RWPE2 (cell line): ENCODE measurements at places on chromosomes 1 and 21.
A peak's percentile ranks its signal among the peaks of the same experiment; 100 is the strongest.

DNA sequence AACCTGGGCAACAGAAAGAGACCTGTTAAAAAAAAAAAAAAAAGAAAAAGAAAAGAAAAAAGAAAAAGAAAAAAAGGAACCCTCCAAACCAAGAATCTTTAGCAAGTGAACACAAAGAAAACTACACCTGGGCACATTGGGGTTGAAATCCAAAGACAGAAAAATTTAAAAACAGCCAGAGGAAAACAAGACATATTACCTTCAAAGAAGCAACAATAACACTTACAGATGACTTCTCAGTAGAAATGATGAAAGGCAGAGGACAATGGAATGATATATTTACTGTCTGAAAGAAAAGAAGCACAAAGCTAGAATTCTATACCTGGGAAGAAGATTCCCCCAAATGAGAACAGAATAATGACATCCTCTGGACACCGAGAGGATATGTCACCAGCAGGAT is 2.7 kb upstream of the KRTAP10-1 start:
- DNase-seq = no peak

- no peak for DNase-seq
Measured at GRCh38 chr1:50917138-50918137, 42.6 kb downstream of the FAF1 start.

DNA sequence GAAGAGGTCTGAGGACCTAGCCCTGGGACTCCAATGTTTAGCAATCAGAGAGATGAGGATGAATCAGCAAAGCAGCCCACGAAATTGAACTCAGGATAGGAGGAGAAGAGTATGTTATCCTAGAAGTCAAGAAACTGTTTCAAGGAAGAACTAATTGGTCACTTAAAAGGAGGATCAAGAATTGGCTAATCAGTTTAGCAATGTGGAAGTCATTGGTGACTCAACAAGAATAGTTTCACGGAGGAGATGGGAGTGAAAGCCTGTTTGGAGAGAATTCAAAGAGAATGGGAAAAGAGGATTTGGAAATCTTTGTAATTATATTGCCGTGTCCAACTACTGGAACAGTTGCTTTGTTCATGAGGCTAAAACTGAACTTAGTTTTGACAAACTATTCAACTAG is 7.4 kb downstream of the HMCN1 start:
- DNase-seq = no peak

DNA sequence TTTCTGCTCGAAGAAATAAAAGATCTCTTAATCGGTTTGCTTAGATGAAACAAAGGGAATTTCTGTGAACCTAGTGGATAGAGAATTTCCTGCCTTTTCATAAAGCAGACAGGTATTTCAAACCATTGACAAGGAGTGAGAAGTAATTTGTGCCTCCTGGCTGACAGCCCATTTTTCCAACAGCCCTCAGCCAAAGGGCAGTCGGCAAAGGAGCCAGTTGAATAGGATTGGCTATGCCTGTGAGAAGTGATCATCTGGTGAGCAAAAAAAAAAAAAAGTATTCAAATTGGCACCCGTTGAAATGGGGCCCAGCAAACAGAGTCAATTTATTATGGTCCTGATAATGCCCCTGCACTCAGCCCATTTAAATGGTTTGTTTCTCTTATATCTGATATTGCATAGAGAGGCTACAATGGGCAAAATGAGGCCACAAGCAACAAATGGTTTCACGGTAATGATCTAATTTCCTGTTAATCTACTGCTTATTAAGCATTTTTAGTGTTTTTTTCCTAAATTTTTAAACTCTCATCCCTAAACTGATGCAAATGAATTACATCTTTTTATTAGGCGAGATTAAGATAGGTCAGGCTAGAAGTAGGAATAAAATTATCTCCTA is 477.5 kb downstream of the NUF2 start:
- DNase-seq = no peak

- DNase-seq = no peak
Measured at GRCh38 chr1:42506576-42506975, 43.5 kb downstream of the CCDC30 start.

DNA sequence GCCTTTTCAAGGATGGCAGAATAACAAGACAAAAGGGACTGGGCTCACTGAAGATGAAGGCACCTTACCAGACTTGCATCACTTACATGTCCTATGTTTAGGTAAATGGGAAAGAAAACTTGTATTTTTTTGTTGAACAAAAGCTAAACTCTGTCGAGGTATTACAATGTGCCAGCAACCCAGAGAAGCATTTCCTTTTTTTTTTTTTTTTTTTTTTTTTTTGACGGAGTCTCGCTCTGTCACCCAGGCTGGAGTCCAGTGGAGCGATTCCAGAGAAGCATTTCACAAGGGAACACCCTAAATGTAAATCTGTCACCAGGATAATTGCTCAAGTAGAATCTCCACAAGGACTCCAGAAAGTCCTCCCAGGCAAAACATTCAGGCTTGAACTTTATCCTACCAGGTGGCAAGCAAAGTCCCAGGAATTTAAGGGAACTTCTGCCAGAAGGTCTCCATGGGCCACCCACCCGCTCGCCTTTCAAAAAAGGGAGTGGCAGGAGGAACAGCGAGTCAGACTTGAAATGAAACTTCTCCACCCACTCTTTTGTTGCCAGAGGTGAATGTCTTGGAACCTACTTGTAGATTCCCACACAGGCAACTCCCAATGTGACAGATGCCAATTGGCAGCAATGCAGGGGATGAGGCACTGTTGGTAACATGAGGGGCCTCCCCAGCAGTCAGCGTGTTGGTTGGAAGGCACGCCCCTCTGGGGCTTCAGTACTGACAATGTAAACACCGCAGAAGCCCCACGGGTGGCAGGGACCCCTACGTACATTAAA is 125.0 kb downstream of the TIAM1 start:
- no peak for DNase-seq

- no peak for DNase-seq
Measured at GRCh38 chr21:36692114-36692834, 6.6 kb upstream of the SIM2 start.

- peak; percentile 80 for DNase-seq
Measured at GRCh38 chr1:205438213-205439158, 16.6 kb upstream of the LEMD1 start.

DNA sequence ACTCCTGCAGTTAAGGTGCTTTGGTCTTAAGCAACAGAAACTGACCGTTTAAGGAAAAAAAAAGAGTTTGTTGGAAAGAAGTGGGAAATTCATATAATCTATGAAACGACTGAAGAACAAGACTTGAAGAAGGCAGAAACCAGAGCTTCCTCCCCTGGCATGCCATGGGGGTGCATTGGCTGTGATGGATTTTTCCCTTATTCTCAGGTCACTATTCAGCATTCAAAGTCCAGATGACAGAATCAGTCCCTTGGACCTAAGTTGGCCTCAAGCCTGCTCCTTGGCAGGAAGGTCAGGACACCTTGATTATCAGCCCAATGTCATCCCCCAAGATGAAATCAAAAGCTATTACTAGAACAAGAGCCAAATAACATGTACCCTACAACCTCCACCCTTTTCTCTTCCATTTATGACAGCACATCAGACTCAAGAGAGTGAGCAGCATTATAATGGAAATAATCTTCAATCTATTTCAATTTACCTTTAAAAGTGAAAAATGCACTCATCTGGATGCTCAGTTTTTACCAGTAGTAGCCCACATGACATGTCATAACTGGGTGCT is 15.8 kb upstream of the TMEM9 start:
- no peak for DNase-seq

- no peak for DNase-seq
Measured at GRCh38 chr1:77639056-77639455, 43.4 kb downstream of the ZZZ3 start.

DNA sequence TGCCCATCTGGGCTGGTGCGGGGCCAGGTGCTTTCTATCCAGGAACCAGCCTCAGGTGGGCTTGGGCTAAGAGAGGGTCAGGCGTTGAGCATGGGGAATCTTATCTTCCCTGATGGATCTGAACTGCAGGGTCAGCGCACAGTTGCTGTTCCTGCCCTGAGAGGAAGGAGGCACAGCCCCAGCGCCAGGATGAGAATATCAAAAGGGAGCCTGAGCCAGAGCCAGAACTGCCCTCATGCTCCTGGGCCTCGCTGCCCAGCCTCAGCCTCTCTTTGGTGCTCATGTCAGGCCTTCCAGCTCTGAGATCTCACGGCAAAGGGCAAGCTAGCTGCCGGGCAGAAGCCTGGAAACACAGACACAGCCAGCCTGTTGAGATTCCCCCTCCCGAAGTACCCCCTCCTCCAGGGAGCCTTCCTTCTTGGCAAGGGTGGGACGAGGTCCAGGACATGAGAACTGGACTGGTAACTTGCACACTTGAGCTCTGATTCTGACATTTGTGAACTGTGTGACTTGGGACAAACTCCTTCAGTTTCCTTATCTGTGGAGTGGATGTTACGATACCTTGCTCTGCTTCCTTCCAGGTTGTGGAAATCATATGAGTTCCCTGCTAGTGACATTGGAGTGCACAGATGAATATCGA is 1.2 kb upstream of the LAD1 start:
- DNase-seq = no peak

DNA sequence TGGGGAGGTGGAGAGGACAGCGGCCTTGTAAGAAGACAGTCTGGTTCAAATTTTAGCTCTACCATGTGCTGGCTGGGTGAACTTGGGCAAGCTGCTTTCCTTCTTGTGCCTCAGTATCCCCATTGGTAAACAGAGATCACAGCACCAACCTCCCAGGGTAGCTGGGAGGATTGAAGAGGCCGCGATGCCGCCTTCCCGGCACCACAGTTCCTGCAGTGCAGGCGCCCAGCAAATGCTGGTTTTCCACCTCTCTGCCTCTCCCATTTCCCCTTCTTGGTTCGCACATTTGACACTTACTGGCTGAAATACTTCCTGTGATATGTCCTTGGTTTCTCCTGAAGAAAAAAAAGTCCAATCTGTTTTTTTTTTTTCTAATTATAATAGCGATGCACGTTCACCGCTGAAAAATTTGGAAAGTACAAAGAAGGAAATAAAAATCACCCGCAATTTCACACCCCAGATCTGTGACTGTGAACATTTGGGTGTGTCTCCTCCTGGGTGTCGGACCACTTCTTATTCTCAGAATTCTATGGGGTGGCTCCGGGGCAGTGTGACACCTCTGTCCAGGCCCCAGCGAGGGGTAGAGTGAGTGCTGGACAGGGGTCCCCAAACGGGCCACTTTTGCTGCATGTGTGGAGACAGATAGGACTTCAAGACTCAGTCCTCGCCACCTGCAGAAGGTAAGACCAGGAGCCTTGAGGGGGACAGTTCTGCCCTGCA is 73.1 kb downstream of the RUNX3 start:
- no peak for DNase-seq

DNA sequence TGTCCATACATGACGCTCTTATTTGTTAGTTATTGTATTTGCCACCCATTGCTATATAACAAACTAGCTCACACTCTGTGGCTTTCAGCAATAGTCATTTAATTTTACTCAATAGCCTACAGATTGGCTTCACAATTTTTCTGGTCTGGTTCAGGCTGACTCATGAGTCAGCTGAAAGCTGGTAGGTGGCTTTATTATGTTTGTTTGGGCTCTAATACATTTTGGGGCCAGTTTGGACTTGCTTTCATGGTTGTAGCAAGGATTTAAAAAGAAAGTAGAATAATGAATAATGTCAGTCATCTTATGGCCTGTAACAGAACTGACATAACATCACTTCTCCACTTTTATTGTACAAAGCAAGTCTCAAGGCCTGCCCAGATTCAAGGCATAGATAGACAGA is 338.7 kb downstream of the LRRIQ3 start:
- DNase-seq = no peak

GRCh38 chr1:150832597-150832996 is 24.5 kb upstream of the CTSK start:
- DNase-seq = no peak

DNA sequence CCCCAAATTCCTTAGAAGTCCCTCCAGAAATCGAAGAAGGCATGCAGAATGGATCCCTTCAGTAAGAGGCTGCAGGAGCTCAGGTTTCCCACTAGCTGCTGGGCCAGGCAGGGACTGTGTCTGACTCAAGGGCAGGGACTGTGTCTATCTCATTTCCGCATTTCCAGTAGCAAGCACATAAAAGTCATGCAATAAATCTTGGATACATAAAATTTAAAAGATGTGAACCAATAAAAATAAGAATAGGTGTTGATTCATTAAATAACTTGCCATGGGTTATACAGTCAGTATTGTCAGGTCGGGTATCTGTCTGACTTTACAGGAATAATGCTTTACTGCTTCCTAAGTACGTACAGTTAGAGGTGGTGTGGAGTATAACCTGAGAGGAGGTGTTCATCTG is 15.2 kb downstream of the PM20D1 start:
- DNase-seq = no peak

DNA sequence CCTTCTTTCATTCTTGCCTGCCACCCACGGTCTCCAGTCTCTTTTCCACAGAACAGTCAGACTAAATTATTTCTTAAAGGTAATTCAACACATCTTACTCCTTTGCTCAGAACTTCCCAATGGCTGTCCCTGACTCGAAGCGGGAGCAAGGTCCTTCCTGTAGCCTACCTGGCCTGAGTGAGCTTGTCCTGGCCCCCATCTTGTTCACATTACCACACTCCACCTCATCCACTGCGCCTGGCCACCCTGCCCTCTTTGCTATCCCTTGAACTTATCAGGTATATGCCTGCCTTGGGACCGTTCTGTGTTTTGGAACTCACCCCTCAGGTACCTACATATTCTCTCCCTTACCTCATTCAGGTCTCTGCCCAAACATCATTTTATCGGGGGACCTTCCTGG is 13.3 kb upstream of the GLIS1 start:
- DNase-seq = no peak

DNA sequence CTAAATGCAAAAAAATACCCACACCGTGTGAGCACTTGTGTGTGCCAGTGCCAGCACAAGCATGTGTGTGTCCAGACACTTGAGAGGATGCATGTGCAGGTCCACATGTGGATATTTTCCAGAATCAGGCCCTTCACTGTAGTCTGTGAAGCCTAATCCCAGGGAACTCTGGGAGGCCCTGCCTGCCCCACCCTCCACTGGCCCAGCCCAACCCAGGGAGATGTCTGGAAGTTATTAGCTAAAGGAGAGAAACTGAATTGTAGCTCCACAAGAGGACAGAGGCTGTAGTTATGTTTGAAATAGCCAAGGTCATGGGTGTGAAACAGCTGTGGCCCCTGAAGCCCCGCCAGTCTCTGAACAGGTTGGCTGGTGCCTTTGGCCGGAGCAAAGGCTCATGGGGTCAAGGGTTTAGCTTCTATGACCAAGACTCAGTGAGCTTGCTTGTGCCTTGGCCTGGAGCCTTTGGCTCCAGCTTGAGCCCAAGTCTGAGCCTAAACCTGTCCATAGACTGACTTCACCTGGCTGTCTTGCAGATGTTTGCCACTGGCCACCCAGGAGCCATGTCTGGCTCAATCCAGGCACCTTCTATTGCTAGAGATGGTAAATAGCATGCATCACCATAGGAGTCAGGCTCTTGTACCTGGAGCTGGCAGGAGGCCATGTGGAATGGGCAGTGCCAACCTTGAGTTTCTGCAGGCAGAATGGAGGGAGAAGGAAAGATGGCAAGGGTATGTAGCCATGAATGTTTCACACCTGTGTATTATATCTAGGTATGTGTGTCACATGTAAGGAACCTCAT is 69.9 kb downstream of the TMEM53 start:
- no peak for DNase-seq

GRCh38 chr1:90341516-90341915 is 346.6 kb downstream of the ZNF326 start:
- no peak for DNase-seq

- DNase-seq = no peak
Measured at GRCh38 chr21:46065914-46066551, 31.9 kb upstream of the COL6A2 start.
